ENCODE measurements at places on chromosomes 2 and 18.

DNA sequence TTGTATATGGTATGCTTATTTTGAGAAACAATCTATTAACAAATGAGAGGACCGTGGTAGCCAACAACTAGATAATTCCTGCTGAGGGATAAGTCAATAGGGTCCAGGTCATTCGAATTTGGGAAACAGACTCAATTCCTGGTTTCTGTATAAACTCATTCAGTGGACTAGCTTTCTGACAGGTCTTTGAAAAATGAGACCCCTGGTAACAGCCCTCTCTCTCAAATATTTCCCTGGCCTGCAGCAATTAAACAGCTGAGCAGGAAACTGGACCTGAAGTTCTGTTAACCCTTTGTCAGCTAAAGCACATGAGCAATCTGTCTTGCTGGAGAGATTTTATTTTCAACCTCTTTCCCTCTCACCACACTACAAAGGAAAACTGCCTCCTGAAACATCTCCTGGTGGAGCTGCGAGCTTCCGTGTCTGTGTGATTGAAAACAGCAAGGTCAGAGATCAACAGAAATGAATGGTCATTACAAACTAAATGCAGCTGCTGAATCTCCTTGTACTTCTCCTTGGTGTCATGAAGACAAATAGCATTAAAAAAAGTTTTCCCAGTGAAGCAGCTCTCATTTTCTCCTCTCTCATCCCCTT lies 70.3 kb upstream of the CCDC85A start:
- DNase-seq: no peak

GRCh38 chr2:66189553-66189952 lies 245.4 kb upstream of the MEIS1 start:
- DNase-seq: no peak

- DNase-seq: no peak
These were observed 7.1 kb upstream of the TGOLN2 start for GRCh38 chr2:85334928-85335327.

GRCh38 chr2:169525434-169525833 lies 15.9 kb downstream of the KLHL41 start:
- DNase-seq: no peak

DNA sequence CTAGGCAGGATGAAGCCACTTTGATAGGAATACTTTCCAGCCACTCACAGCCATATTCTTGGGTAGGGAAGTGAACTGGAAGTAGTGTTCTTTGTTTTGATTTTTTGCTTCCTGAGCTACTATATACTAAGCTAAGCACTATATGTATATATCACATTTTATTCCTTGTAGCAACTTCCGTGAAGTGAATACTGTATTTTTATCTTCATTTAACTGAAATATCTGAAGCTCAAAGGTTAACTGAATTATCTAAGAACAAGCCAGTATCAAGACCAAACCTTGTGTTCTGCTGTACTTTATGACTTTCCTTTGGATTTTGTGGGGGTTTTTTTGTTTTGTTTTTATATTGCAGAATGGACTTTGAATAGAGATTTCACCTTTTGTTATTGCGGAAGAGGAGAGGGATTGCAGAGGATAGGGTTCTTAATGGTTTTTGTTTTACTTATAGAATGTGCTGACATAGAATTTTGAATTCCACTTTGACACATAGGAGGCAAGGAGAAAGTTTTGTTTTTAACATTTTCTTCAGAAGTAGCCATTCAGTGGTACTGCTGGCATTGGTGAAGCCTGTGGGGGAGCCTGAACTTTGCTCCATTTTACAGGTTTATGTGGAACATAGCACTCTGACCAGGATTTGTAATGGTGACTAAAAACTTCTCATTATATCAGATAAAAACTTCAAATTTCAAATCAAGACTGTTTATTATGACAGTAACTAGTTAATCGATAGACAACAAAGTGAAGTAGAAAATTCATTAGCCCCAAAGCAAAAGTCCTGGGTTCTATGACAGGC lies 24.1 kb upstream of the RNF138 start:
- DNase-seq: no peak

- no peak for DNase-seq
These were observed 53.3 kb downstream of the ZEB2 start for GRCh38 chr2:144466637-144467036.

DNA sequence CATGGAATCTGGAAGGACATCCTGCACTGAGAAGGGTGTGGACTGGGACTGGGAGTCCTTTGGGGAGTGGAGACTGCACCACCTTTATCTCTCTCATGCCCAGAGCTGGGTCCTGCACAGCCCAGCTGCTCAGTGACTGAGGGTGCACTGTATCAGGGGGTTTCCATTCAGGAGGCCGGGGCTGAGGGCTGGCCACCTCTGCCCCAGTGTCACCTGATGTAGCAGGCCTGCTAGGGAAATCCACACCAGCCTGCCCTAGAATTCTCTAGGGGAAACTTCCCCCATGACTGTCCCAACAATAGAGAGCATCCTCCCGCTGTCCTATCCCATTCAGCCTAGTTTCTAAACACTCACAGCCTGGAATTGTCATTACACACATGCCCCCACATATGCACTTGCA lies 116.7 kb downstream of the CTIF start:
- DNase-seq: no peak

DNA sequence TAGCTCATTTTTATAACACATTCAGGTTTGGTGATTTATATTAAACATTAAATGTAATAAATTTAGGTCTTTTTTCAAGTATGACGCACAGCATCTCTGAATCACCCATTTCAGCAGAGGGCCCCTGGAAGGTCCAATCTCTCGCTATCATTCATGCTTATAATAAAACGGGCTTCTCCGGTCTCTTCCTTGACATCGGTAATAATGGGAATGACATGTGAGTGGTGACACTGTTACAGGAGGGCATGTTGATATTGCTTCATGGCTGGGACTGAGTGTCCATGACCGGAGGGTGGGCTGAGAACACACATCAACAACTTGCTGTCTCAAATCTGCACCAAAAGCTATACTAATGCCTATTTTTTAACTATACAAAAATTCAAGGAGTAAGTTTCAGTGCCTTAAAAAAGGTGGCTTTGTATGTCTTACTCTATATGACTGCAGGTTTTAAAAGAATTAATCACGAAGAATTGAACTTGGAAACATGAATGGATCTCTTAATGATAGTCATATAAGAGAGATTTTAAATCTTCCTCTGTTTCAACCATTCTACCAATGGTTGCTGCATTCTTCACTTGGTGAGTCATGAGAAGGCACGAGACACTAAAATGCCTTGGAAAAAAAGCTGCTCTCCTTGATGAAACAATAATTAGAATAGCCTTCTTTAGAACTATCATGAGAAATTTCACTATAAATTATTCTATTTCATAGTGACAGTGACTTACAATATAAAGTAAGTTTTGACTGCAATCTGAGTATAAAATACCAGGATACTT lies 101.9 kb upstream of the NRP2 start:
- DNase-seq: no peak

GRCh38 chr2:206873423-206873822 lies 65.9 kb upstream of the CPO start:
- DNase-seq: no peak

DNA sequence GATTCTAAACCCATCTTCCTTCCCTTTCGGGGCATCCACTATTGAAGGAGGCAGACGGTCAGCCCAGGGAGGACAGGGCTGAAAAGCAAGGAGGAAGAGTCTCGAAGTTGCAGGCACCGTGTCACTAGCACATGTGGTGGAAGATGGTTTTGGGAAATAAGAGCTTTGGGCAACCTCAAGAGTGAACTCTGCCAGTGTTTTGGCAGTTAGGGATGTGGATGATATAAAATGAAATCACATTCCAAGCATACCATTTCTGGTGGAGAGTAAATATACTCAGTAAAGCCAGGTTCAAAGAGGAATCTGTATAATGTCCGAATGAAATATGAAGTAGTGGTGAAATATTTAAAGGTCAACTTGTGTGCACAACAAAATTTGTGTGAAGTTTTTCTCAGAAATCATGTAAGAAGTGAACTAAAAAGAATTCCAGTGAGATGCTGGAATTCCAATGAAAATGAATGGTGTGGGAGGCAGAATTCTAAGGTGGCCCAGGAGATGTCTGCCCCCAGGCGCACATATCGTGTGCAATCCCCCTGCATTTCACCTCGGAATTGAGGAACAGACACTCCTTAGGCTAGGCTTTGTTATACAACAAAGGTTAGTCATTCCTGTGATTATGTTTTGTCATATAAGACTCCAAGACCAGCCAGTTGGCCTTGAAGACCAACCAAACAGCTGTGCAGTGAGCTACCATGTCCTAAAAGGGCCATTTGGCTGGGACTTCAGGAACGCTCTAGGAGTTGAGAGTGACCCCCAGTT lies 147.1 kb downstream of the SH3BP4 start:
- no peak for DNase-seq

GRCh38 chr2:30938196-30938595 lies 130.9 kb upstream of the CAPN13 start:
- no peak for DNase-seq

- DNase-seq: no peak
These were observed 270.7 kb downstream of the HRH4 start for GRCh38 chr18:24731158-24731557.
